Caki2 (cell line): ENCODE measurements at places on chromosomes 1 and 21.

DNA sequence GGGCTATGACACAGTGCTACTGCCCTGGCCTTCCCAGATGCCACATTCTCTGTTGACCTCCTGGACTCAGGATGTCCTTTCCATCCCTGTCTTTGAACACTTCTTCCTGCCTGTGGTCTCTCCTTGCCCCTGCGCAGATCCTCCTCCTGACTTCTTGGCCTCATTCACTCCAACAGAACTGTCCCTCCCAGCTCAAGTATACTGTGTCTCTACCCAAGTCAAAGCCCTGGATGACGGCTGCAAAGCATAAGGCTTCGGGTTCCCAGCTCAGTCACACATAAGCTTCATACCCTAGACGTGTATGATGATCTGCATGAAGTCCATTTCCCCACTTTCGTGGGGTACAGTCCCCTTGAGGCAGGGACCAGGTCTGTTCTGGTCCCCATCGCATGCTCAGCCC, 328.2 kb upstream of the VAMP3 start:
- no peak for DNase-seq

DNA sequence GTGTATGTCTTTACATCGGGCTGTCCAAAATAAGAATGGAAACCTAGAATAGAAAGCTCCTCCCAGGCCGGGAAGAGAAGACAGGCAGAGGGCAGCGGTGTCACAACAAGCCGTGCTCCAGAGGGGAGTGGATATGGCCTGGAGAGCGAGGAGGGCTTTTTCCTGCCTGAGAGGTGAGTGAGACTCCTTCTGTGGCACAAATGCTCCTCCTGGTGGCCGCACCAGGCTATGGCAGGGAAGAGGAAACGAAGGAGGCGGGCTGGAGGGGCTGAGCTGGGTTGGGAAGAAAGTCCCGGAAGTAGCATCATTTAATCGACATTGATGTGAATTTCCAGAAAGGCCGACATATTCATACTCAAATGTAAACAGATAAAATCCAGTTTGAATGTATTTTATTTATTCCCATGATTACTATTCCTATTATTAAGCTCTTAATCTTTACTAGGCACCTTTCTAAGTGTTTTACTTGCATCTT, 54.7 kb downstream of the MEF2D start:
- peak; percentile 84 for DNase-seq

DNA sequence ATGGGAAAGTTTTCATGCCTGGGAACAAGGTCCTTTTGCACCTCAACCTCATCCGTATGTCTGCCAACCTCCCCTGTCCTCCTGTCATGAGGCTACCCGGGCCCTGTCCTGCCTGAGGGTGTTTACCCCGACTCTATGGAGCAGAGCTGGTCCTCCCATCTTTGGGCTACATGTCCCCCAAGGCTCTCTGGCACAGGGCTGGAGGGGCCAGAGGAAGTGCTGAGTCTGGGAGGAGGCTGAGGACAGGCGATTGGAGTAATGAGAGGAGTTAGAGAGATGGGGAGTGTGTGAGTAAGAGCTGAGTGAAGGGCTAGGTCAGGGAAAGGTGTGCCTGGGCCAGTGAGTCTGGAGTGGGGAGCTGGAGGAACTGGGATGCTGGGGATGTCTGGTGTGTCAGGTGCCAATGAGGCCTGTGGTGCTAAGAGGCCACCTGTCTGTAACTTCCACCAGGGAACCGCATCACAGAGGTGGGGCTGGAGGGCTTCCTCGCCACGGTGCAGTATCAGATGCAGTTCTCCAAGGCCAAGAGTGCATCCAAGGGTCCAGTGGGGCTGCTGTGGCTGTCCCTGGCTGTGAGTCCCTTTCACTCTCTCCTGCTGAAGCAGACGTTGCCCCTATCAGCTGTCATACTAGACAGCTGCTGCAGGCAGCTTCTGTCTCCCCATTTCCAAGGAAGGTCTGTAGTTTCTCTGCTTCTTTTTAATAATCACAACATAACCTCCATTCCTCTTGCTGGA, 11.7 kb downstream of the LRRC71 start:
- DNase-seq = no peak

DNA sequence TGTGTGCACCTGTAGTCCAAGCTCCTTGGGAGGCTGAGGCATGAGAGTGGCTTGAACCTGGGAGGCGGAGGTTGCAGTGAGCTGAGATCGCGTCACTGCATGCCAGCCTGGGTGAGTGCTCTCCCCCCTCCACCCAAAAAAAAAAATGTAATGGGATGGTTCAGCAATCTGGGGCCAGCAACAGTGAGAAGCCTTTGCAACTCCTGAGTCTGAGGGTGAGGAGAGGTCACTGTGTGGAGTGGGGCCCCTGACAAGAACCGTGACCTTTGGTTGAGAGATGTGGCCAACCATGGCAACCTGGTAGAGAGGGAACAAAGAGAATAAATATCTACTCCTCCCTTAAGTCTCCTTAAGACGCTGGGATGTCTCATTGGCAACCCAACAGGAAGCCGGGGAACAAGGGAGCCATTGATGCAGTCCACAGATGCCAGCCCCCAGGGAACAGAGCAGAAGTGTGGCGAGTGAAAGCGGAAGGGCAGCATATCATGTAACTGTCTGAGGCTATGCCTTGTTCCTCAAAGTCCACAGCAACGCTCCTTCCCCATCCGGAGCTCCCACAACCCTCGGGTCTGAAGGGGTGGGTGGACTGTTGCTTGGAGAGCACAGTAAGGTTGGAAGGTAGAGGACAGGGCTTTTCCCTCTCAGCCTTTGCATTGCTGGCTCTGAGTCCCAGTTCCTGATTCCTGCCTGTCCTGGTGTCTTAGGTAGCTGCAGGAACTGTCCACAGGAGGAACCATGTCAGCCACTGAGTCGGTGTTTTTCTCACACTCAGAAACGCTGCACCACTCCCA, 8.3 kb downstream of the TRNP1 start:
- peak; percentile 97 for DNase-seq

GRCh38 chr1:89604414-89604735, 28.5 kb upstream of the LRRC8C start:
- DNase-seq = no peak

GRCh38 chr1:41679531-41679930, 195.0 kb upstream of the EDN2 start:
- no peak for DNase-seq

- DNase-seq = no peak
Observed at GRCh38 chr1:119254067-119254720, 113.7 kb upstream of the WARS2 start.

DNA sequence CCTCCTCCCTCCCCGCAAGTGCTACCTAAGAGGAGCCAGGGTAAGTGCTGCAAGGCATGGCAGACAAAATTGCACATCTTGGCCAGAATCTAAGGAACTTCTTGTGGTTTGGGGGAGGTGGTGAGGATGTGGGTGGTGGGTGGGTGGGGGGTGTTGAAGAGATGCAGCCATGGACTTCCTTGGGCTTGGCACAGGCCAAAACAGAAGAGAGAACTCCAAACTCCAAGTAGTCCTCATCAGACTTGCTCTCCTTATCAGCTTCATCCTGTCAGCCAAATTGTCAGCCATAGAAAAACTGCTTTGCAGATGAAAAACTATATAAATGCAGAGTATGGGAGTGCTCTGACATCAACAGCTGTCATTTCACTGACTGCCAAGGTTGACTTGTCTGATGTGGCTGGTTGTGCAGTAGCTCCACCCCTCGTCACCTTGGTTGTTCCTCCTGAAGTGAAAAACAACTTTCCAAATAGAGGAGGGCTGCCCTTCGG, 7.1 kb downstream of the AMIGO1 start:
- no peak for DNase-seq

DNA sequence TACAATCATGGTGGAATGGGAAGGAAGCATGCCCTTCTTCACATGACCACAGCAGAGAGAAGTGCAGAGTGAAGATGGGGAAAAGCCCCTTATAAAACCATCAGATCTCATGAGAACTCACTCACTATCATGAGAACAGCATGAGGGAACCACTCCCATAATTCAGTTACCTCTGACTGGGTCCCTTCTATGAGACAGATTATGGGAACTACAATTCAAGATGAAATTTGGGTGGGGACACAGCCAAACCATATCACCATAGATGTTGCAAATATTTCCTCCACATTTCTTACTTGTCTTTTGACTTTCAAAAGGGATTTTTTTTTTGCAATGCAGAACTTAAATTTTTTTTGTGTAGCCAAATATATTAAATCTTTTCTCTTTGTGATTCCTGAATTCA, 14.8 kb downstream of the SH3BGR start:
- DNase-seq = no peak

DNA sequence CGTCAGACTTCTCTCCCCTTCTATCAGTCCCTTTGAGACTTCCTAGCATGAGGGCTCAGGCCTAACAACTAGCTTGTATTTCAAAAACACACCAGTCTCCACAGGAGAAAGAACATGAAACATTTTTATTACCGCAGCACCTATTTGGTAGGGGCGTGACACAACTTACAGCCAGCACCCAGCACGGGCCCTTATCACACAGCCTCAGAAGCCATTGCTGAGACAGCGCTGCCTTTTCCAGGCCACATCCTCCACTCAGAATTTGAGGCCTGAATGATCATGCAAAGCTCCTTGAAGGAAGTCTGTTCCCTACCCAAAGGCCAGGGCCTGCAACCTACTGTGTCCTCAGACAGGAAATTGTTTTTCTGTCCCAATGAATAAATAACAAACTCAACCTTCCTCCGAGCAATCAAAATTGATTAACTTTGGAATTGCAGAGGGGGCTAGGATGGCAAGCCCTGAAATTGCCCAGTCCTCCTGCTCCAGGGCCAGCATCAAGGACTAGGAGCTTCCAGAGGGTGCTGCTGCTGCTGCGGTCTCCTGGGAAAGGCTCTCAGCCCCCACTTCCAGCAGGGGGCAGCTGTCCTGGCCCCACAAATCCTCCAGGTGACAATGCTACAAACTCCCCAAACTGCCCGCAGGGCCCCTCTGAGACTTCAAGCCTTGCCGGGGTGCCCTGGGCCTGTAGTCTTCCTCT, 94.3 kb upstream of the GALNT2 start:
- DNase-seq = no peak

DNA sequence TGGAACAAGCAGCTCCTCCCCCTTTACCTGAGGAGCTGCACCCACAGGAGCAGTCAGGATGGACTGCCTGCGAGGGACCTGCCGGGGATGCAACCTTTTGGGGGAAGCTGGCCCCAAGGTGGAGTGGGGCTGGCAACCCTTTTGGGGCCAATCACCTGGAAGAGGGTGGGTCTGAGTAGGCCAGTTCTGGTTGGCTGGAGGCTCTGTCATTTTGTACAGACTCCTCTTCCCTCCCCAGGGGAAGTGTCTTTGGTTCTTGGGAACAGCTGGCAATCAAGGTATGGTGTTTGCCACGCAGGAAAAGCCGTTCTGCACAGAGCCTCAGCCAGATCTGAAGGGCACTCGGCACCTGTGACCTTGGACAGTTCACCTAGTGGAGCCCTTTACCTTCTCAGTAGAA, 280 bp upstream of the A3GALT2 start:
- DNase-seq = no peak

DNA sequence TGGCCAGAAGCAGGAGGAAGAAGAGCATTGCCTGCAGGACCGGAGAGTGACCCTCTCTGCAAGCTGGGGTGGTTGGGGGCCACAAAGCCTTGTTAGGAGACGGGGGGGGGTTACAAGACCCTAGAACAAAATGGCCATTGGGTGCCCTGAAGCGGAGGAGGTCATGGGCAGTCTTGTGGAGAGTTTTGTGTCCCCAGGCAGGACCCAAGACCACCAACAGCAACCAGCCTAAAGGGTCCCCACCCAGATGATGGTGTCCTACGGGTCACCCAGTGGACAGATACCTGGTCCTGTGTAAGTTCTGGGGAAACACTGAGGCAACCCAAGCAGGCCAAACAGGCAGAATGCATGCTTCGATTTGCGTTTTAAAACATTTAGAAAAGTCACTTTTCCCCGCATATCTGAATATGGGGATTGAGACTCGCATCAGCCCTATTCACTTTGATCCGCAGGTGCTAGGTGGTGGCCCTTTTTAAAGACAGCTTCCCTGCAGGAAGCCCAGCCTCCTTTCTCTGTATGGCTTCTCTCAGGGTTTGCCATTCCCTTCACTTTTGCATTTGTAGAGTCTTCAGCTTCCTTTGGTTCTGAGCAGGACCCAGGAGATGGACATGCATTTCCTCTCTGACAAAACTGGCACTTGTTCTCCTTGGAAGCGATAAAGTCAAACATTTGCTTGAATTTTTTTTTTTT, 21.1 kb downstream of the GNG4 start:
- no peak for DNase-seq

GRCh38 chr1:35530168-35530567, 27.0 kb downstream of the KIAA0319L start:
- no peak for DNase-seq

DNA sequence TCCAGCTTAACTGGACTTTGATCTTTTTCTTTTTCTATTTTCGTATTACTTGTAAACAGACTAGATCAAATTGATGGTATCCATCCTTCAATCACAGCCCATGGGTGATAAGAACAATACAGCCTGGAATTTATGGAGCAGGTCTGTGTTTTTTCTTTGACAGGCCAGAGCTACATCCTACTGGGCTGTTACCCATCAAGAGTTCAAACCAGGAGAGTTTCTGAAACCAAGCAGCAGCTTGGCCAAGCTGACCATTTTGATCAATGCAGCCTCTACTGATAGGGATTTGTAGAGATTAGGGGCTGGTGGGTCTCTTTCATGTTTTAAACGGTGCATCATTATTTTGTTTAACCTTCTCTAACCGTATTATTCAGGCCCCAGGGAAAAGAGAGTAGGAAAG, 24.3 kb upstream of the CCDC190 start:
- DNase-seq = no peak

- no peak for DNase-seq
Observed at GRCh38 chr1:54390655-54391054, 15.5 kb downstream of the SSBP3 start.

DNA sequence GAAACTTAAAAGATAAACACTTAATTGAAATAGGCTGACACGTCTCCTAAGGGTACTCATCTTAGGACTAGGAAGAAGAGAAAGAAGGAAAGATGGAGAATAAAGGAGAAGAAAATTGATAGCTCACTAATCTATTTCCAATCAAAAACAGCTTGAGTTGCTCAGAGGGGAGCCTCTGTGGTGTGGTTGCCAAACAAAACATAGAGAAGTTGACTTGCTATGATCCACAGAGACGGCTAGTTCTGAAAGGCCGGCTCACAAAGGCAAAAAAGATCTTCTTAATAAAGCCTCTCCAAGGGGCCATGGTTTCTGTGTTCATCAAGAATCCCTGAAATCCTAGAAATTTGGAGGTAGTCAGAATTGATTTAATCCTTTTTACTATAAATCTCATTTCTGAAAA, 644.1 kb downstream of the LMO4 start:
- DNase-seq = no peak

- DNase-seq = no peak
Observed at GRCh38 chr1:110086961-110087360, 16.5 kb upstream of the ALX3 start.

GRCh38 chr1:67227196-67227595, 60.9 kb downstream of the IL23R start:
- DNase-seq = peak; percentile 19

- DNase-seq = peak; percentile 83
Observed at GRCh38 chr1:39391691-39392679, 99.5 kb upstream of the BMP8A start.

- DNase-seq = peak; percentile 80
Observed at GRCh38 chr1:55310505-55310971, 95.4 kb upstream of the USP24 start.

GRCh38 chr1:248834343-248834940, 3.6 kb upstream of the ZNF672 start:
- no peak for DNase-seq

DNA sequence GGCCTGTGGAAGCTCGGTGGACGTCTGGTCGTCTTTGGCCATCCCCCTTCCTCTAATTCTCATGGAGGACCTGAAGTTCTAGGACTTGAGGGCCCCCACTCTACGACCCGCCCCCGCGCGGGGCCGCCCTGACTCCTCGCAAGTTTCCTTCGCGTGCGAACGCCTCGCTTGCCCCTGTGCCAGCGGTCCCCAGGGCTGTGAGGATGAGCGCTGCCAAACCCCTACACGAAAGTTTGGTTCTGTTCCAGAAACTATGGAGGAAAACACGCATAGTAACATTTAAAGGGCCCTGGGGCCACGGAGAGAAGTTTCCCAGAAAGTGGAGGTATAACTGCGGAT, 304 bp upstream of the GNG12 start:
- DNase-seq = no peak
